ENCODE measurements at places on chromosomes 2 and 18.

GRCh38 chr2:118333664-118334063, 245.4 kb downstream of the INSIG2 start:
- DNase-seq = no peak

GRCh38 chr2:159850789-159851188, 52.8 kb upstream of the CD302 start:
- DNase-seq = no peak

DNA sequence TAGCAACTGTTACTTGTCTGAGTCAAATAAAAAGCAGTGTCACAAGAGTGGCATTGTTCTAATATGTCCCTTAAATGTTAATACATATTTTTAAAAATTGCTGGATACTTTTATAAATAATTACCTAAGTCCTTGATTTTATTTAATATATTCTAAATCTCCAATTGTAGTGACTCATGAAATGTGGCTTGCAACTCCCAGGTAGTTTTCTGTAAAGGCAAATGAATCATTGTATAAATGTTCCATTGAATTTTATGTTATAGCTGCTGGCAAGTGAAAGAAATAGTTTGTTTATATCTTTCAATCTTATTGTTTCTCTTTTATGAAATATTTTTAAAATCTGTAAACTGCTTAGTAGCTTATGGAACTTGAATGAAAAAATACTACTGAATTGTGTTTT, 32.7 kb upstream of the C1GALT1C1L start:
- no peak for DNase-seq

DNA sequence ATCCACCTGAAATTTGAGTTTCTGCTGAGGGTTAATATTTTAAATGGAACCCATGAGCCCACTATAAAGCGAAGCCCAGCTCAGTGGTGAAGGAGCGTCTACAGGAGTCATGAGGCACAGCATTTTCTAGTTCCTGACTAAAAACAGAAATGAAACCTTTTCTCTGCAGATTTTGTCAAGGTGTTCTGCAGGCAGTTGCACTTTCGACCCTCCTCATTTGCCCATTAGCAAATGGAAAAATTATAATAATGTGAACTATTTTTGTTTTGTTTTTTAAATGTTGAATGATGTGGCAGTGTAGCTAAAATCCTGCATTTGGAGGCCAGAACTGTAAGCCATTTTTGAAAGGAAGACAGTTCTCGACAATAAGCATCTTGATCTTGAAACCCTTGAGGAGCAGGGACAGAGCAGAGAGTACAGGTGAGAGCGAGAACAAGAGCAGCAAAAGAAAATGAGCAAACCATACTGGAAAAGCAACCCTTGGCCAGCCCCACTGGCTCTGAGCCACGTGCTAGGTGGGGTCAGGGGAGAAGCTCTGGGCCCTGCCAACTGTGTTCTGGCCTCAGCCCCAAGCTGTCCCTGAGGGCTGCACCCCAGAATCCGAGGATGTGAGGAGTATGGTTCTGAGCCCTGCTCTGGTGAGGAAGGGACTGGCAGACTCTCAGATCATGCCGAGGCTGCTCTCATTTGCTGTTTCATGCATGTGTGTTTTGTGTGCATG, 26.4 kb upstream of the COPS8 start:
- no peak for DNase-seq

DNA sequence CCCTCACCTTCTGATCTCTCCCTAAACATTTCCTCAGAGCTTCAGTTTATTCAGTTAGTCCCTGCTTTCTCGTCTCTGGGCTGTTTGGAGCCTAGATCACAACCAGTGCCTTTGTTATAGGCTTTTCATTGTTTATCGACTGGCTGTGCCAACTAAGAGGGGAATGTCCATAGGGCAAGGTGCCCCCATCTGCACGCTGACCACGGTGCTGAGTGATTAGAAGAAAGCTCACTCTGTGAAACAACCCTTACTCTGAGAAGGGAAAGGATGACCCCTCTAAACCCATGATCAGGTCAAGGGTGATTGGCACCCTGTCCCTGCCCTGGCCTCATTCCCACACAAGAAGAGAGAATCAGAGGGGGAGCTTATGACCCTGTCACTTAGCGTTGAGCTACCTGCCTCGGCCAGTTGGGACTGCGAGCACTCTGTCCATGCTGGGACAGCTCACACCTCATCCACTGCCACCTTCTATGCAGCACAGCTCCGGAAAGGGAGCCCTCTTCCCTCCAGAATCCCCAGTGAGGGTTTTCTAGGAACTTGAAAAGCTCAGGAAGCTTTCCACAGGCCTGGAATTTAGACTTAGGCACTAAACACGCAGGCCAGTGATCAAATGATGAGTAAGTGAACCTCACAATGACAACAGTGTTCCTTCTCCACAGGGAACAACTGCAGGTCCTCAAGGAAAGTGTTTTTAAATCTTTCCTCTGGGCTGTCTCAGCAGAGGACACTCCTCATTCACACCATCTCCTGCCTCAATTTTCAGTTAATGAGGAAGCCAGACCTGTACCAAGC, 2.3 kb upstream of the ACTG2 start:
- DNase-seq = peak; percentile 19

DNA sequence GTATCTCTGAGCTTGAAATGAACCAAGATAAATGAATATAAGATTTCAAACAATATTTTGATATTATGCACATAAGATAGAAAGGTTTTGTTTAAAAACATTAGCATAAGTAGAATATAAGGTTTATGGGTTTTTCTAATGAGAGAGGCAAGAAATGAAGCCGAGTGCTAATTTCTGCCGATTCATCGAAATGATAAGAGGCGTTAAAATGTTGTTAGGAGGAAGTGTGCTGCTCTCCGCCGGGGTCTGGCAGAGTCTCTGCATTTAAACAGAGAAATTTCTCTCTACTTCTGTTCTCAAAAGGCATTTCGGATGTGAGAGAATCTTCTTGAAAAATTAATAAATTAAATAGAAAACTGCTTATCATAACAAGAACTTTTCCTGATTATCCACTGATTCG, 83.6 kb downstream of the MRPS9 start:
- no peak for DNase-seq

DNA sequence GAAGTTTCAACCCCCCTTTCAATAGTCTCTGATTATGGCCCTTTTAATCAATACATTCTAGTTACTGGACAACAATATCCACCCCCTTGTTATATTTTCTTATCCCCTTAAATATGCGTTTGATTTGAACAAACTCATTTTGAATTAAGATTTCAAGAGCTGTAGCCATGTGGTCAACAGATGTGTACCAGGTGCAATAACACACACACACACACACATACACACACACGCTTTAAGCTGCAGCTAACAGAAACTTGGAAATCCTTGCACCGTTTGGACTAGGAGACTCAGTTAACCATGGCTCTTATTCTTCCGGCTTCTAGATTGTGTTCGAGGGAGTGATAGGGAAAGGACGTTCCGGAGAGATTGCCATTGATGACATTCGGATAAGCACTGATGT, 82.8 kb downstream of the NRP2 start:
- DNase-seq = no peak

GRCh38 chr2:42673989-42674579, 89.9 kb downstream of the OXER1 start:
- DNase-seq = peak; percentile 86

DNA sequence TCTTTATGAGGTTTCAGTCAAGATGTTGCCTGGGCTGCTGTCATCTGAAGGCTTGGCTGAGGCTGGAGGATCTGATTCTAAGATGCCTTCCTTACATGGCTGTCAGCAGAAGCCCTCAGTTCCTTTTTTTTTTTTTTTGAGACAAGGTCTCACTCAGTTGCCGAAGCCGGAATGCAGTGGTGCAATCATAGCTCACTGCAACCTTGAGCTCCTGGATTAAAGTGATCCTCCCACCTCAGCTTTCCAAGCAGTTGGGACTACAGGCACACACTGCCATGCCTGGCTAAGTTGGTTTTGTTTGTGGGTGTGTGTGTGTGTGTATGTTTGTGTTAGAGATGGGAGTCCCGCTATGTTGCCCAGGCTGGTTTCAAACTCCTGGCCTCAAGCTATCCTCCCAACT, 13.1 kb upstream of the SLC35F5 start:
- DNase-seq = peak; percentile 45

- DNase-seq = no peak
These were observed 4.9 kb downstream of the TMEM177 start for GRCh38 chr2:119683713-119684443.

- peak; percentile 37 for DNase-seq
These were observed 59.6 kb downstream of the SP110 start for GRCh38 chr2:230160112-230160660.
